ENCODE measurements at places on chromosomes 5 and 9. TPM values are rescaled to one million over a fixed set of nuclear protein-coding genes. Genes with fewer than 3 reads are reported as not detected.

The REXO4 gene
- total RNA-seq = 15.9 TPM

The DBH gene
- not detected for total RNA-seq

The SLC6A3 gene
- total RNA-seq = 0.46 TPM

The CSF1R gene
- total RNA-seq = 7.6 TPM

The FAM81B gene
- 2.8 TPM for total RNA-seq

The EGFLAM gene
- 16.9 TPM for total RNA-seq

The PNPLA7 gene
- total RNA-seq = 29.3 TPM

- no peak for DNase-seq
Observed at GRCh38 chr9:129610213-129610472, 10.8 kb downstream of the C9orf50 start.

DNA sequence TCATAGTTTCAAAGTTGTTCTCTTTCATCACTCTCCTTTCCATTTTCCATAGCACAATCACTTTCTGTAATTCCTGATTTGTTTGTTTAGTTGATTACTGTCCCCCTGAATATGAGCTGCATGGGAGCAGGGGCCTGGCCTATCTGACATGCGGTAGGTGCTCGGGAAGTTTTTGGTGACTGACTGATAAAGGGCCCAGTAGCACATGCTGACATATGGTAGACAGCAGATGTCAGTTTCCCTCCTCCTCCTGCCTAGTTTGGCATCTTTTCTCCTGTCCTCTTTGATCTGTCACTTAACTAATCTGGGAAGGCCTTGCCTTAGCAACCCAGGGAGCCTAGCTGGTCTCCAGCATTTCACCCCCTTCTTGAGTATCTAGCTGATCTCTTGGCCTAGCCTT, 14.4 kb downstream of the GALNT12 start:
- DNase-seq = no peak

DNA sequence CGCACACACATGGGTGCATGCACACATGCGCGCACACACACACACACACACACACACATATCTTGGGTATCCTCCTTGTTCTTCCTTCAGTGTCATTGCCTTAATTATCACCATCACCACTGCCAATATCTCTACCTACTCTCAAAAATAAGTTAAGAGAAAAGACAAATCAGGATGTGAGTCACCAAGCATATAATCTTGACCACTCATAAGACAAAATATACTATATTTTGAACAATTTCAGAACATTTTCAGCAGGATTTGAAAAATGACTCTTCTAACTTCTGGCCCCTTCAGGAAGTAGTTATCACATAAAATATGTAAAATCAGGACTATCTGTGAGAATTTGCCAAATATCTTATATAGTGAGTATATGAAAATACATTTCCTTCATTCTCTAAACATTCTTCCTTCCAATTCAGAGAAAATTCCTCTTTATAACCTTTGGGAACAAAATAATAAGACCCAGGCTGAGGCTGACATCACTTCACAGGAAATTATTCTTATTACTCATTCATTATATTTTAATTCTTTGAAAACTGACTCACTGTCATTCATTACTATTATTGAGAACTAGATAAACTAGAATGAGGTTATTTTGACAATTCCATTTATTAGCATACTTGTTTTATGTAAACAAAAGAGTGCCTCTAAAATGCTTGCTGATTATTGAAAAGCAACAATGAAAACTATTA, 772.0 kb upstream of the ACO1 start:
- DNase-seq = no peak

- no peak for DNase-seq
Observed at GRCh38 chr9:87606841-87607521, 109.3 kb downstream of the DAPK1 start.

GRCh38 chr5:107296572-107296971, 374.2 kb downstream of the EFNA5 start:
- DNase-seq = no peak

- DNase-seq = no peak
Observed at GRCh38 chr5:118775790-118776499, 212.4 kb downstream of the DTWD2 start.

- DNase-seq = no peak
Observed at GRCh38 chr5:150489360-150490295, 18.3 kb upstream of the NDST1 start.

GRCh38 chr5:172219296-172219695, 25.3 kb downstream of the EFCAB9 start:
- no peak for DNase-seq

DNA sequence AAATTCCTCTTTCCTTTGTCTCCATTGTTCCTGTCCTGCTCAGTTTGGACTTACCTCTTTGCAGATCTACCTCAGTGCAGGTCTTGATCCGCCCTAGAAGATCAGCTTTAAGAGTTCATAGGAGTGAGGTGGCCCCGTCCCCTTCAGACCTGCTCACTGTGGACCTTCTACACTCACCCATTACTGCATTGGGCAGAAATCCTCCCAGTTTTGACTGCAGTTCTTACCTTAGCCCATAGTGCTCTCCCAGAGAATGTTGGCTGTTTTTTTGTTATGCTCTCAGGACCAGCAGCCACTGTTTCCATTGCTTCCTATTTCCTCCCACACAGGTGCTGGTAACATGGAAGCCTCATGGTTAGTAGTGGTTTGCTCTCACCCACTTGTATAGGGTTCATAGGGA, 63.3 kb downstream of the GALNT10 start:
- no peak for DNase-seq

DNA sequence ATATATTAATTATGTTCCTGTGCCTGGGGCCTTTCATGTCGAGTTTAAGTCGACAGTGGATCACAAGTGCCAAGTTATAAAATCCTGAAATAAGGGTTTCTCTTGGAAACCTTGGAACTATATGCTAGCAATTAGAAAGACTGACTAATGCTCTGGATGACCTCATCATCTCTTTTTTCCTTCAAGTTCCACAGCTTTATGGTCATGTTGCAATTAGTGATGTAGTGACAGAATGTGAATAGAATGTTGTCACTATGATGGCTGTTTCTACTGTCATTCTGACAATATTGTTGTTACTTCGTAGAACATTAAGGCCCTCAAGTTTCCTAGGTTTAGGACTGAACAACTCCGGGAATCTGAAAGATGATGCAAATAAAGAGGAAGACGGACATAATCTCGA, 368.0 kb upstream of the SEMA6A start:
- no peak for DNase-seq

- no peak for DNase-seq
Observed at GRCh38 chr5:133520062-133520461, 92.3 kb downstream of the FSTL4 start.

DNA sequence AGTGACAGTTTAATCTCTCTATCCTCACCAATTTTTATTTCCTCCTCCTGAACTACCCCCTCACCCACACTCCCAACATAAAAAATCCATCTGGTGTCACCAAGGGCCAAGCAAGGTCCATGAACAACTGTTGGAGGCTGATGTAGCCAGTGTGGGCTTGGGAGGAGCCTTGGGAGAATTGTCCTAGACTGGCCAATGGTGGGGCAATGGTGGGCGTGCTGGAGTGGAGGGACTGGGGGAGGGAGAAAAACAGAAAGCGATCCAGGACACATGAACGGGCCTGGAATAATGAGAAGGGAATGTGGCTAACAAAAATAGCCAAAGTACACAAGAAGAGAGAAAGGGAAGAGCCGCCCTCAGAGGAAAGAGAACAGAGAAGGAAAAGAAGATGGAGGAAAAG, 272.6 kb downstream of the ENC1 start:
- DNase-seq = no peak
